ENCODE measurements at places on chromosomes 16 and 17.

DNA sequence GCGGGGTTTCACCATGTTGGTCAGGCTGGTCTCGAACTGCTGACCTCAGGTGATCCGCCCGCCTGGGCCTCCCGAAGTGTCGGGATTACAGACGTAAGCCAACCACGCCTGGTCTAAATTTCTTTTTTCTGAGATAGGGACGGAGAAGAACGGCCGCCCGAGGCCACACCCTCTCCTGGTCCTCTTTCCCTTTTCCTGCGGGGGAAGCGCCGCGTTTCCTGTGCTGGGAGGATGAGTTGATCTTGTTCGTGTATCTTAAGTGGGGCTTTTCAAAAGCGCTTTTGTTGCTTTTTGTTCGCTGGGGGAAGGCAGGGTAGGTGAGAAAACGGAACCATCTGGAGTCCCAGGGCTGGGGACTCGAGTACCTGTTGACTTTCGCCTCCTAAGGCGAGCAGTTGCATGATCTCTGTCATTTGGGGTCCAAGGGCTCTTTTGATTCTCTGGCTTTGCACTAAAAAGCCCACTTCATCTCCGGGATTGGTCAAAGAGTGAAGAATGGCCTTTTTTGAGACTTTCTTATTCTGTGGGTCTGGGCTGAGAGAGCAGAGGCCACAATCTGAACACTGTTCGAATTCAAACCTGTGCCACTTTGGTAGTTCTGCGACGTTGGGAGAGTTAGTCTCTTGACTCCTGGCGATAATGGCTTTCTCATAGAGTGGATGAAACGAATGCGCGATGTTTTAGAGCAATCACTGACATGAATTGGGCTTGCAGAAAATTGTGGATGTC, 1.3 kb downstream of the FUS start:
- DNase-seq = no peak

DNA sequence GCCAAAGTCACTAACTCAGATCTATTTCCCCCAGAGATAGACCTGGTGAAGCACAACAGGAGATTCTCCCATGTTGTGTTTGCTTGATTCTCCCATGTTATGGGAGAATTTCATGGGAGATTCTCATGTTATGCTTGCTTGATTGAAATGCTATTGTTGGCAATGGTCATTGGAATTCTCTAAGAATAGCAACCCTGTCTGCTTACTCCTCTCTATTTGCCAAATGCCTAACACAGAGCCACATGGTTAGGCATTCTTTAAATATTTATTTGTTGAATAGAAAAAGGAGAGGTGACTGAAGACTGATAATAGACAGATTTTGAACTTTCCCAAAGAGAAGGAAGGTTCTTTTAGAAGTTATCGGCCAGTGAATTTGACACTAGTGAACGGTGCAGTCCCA, 111.5 kb upstream of the MPHOSPH6 start:
- DNase-seq = no peak

DNA sequence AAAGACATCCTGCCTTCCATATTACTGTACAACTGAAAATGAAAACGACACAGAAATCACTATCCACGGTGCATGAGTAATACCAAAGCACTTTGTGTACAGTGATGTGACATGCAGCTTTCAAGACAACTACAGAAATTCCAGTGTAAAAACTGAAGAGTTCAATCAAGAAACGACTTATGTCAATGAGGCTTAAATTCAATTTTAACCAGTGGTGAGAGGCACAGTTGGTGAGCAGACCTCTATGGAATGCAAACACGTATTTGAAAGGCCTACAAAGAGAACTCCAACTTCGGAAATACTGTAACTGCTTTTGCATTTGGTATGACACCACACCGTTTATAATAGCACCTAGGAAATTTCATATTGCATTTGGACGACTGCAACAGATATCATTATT, 87.6 kb downstream of the USP31 start:
- DNase-seq = no peak

DNA sequence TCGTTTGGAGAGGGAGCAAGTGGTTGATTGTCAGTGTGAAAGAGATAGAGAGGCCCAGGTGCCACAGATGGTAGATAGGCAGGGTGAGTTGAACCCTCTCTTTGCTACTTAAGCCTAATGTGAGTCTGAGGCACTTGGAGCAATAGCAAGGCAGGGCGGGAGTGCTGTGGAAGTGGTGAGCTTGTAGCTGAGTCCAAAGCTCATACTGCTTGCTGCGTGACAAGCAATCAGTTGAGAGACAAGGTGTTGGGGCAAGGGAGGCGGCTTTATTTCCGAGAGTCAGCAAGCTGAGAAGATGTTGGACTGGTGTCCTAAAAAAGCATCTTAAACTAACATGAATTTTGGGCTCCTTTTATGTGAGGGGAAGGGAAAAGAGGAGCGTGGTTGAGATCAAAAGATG, 112.9 kb upstream of the ZKSCAN2 start:
- no peak for DNase-seq

- DNase-seq = no peak
Measured at GRCh38 chr17:67496286-67496685, 119.2 kb downstream of the PITPNC1 start.

DNA sequence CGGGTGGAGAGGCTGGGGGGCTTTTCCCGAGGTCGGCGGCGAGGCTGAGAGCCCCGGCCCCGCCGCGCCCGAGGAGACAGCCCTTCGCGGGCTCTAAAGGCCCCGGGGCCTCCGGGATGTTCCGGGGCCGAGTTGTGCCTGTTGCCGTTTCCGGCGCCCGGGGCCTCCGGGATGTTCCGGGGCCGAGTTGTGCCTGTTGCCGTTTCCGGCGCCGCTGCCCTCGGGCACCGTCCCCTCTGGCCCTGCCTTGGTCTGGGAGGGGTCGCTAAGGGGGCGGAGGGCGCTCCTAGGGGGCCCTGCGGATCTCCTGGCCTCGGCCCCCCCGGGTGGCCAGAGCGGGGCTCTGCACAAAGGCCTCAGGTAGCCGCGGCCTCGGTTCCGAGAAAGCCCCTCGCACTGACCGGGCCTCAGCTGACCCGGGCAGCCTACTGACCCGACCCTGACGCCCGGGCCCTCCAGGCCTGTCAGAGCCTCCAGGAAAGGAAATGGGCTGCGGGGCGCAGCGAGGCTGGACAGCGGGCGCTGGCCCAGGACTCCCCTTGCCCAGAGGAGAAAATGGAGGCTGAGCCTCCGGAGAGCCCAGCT, 24.2 kb downstream of the ACTG1 start:
- DNase-seq = no peak

GRCh38 chr17:80969030-80969673, 22.5 kb upstream of the CHMP6 start:
- no peak for DNase-seq

GRCh38 chr17:38605841-38606645, at the start of gene SRCIN1:
Gene SRCIN1 (minus strand): TSS chr17:38605952. CDS start chr17:38605705, 247 bp downstream.
- DNase-seq = no peak

DNA sequence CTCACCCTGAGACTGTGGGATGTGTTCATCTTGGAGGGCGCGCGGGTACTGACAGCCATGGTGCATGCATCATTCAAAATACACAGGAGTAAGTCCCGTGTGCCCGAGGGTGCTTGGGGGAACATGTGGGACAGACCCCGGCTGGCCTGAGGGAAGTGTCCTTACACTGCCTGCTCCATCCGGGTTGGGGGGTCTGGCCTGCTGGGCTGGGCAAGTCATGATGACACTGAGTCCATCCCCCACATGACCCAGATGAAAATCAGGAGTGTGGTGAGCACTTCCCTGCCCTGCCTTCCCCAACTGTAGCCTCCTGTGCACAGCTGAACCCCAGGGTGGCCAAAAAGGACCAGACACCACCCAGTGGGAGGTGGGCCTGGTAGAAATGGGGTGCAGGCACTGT, 10.8 kb downstream of the TBC1D26 start:
- DNase-seq = no peak

- DNase-seq = no peak
Measured at GRCh38 chr17:76353004-76353598, 615 bp downstream of the PRPSAP1 start.

GRCh38 chr17:31598921-31599571, 207.6 kb downstream of the RAB11FIP4 start:
- no peak for DNase-seq

DNA sequence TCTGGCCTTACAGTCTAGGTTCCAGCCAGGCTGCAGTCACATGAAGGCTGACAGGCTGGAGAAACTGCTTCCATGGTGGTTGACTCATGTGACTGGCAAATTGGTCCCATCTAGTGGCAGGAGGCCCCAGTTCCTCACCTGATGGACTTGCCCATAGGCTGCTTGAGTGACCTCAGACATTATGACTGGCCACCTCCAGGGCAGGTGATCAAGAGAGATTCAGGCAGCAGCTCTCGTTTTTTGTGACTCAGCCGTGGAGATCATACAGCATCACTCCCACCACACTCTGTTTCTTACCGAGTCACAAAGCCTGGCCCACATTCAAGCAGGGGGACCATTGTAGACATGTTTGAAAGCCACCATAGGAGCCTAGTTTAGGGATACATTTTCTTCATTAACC, 34.5 kb downstream of the SIAH1 start:
- DNase-seq = no peak

DNA sequence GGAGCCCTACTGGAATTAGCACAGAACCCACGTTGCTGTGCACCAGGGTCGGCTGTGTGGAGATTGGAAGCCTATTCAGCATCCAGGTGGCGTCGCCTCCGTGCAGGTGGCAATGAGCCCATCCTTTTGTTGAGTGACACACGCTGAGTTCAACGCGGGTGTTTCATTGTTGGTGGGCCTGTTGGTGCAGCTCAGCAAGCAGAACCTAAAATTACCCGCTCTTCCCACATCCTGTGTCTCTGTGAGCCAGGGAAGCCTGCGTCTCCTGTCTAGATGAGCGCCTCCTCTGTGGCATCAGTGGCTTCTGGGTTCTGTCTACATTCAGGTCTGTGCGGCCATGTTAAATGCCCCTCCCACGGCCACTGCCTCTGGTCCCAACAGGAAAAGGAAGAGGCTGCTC, 14.5 kb downstream of the CD2BP2 start:
- no peak for DNase-seq

DNA sequence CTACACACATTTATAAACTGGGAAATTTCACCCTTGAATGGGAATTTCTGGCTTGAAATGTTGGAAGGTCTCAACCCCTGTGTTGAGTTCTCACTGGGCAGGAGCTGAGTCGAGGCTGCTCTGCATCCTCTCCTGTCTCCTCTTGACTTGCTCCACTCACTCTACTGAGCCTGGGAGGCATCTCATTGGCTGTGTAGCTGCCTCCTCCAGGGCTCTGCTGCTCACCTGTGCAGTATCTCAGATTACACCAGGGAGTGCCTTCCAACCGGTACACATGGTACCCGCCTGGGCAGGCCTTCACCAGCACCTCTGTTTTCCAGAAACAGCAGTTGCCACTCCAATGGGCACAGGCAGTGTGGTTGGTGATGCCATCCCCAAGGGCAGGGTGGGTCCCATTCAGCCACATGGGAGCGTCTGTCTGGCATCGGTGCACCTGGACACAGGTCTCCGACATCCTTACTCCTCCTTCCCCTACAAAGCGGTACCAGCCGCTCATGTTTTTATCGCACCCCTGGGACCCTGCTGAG, 3.7 kb downstream of the GP2 start:
- DNase-seq = no peak

GRCh38 chr17:81842378-81842724, 7.5 kb upstream of the PPP1R27 start:
- DNase-seq = no peak

DNA sequence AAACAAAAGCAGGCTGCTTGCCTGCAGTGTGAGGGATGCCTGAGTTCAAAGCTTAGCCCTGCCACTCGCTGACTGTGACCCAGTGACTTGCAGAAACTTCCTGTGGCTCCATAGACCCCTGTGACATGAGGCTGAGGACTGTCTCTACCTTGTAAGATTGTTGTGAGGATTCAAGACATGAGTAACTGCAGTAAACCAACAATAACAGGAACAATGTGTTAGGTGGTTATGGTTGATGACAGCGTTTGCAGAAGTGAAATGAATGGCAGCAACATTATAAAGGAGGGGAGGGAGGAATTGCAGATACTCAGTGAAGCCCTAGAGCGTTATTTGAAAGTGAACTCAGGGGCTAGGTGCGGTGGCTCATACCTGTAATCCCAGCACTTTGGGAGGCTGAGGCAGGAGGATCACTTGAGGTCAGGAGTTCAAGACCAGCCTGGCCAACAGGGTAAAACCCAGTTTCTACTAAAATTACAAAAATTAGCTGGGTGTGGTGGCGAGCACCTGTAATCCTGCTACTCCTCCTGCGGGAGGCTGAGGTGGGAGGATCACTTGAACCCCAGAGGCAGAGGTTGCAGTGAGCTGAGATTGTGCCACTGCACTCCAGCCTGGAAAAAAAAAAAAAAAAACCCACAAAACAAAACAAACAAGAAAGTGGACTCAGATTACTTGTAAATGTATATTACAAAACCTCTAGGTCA, 33.5 kb upstream of the EMP2 start:
- no peak for DNase-seq

- peak; percentile 9 for DNase-seq
Measured at GRCh38 chr16:62201911-62202310, 165.7 kb upstream of the CDH8 start.

DNA sequence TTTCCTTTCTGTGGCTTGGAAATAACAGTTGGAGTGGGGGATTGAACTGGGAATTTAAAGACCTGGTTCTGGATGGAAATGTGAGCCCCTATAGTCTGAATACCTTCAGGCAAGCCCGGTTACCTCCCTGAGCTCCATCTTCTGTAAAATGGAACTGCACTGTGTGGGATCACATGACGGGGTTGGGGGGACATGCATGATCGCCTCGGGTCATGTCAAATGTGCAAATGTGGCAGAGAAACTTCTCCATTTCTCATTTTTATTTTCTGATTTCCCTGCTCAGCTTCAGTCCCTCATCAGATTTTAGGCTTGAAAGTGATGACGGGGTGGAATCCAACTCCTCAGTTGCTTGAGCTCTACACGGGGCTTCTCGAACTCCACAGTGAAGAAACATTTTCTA, 1.5 kb downstream of the MT1B start:
- no peak for DNase-seq

DNA sequence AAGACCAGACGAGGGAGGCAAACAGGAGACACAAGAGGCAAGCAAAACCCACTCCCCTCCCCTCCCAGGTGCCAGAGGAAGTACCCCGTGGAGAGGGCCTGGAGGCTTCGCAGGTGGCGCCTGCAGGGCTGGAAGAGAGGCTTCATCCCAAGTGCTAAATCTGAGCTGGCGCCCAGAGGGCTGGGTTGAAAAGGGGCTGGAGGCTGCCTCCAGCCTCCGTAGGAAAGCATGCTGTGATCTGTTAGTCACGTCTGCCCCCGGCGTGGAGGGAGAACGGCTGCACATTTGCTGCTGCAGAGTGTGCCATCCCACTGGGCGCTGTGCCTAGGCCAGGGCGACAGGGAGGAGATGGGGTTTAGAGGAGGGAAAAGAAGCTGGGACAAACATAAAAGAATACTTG, 16.9 kb downstream of the RPH3AL start:
- DNase-seq = no peak
